ENCODE measurements at places on chromosomes 1 and 21. TPM values are rescaled to one million over a fixed set of nuclear protein-coding genes. Genes with fewer than 3 reads are reported as not detected.

- no peak for DNase-seq
Measured at GRCh38 chr1:84403347-84403746, 5.1 kb downstream of the DNASE2B start.

DNA sequence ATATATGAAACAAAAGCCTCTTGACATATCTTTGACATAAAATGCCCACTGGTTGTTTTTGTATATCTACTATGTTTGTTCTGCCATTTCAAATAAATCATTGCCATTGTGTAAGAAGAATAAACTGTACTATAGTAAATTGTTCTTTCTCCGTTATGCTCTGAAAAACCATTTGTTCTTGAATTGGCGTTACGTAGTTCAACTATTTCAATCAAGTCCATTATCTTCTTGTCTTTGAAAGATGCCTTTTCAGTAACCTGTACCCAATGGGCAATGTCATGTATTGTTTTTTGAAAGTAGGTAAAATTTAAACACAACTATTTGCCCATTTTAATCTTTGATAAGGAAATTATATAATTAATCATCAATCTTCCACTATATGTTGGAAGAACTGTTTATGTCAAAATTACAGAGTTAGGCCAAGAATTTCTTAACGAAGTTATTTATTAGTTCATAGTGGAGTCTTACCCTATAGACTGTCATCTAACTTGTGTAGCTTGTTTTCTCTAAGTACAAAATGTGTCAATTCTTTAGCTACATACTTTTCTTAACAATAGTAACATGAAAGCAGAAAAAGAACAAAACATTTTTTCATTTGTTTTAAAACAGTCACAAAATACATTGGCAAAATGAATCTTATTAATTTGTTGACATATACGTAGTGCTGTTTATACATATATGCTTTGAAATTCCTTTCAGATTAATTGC lies 294.8 kb downstream of the PTPRC start:
- DNase-seq = no peak

- DNase-seq = no peak
Measured at GRCh38 chr1:206823727-206824126, 41.7 kb upstream of the IL20 start.

DNA sequence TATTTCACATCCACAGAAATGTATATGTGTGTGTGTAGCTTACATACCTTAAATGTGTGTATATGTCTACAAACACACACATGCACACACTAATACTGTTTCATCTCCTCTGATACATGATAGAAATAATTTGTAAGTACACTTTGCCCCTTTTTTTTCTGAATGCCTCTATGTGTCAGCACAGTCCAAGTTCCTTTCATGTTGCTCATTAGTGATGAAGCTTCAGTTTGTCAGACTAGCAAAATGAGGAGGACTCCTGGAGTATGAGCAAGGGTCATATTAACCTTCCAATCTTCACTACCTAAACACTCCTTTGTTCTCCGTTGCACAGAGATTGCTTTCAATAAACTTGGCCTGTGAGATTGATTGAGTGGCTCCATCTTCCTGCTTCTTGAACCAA lies 935.4 kb downstream of the MRPL39 start:
- no peak for DNase-seq

- DNase-seq = no peak
Measured at GRCh38 chr1:225908013-225908640, 15.9 kb downstream of the PYCR2 start.

GRCh38 chr1:32507021-32507420 lies 32.2 kb upstream of the ZBTB8A start:
- DNase-seq = no peak

DNA sequence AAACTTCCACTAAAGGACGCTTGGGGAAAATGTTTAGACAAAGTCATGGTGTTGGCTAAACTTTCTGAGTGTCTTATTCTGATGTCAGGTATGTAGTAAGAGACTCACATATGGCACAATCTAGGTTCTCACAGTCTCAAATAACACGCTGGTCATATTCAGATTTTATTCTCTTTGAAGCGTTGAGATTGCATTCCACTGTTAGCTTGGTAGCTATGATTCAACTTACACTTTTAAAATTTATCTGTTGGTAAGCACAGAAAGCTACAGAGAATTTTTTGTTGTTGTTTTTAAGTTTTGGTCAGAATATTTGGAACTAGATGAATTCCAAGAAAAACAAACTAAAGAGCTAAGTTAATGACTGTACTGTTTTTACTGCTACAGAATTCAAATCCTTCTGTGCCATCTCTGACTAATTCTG lies 126.7 kb downstream of the PRRX1 start:
- no peak for DNase-seq

- DNase-seq = no peak
Measured at GRCh38 chr1:60847855-60848582, 234.3 kb upstream of the NFIA start.

GRCh38 chr1:239977416-239977815 lies 114.3 kb upstream of the FMN2 start:
- DNase-seq = no peak

DNA sequence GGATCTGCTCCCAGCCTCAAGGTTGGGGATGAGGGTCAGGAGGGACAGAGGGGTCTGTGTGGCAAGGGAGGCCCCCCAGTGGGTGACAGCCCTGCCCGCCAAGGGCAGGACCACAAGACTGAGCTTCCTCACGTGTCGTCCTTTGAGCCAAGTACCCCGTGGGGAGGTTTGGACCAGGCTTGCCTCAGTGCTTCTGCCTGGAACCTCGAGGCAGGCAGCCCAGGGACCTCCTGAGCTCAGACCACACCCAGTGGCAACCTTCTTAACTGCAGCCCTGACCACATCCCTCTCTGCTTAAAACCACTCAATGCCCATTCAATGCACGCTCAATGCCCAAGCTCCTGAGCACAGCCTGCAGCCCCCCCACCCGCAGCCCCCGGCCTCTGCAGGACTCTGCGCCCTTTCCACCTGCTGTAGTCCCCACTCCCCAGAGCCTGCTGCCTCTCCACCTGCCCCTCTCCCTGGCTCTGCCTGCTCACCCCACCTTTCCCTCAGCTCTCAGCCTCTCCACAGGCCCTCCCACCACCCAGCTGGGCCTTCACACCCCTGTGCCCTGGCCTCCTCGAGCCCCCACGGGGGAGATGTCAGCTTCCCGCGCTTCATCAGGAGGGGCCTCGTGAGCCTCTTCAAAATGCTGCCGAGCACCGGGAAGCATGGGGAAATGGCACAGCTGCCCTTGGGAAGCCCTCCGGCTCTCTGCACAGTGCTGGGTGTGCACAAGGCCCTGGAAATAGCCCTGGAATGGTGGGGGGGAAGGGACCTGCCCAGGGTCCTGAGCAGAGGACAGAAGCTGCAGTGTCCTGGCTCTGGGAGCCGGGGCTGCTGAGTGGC lies 129.3 kb upstream of the VAMP3 start:
- no peak for DNase-seq

DNA sequence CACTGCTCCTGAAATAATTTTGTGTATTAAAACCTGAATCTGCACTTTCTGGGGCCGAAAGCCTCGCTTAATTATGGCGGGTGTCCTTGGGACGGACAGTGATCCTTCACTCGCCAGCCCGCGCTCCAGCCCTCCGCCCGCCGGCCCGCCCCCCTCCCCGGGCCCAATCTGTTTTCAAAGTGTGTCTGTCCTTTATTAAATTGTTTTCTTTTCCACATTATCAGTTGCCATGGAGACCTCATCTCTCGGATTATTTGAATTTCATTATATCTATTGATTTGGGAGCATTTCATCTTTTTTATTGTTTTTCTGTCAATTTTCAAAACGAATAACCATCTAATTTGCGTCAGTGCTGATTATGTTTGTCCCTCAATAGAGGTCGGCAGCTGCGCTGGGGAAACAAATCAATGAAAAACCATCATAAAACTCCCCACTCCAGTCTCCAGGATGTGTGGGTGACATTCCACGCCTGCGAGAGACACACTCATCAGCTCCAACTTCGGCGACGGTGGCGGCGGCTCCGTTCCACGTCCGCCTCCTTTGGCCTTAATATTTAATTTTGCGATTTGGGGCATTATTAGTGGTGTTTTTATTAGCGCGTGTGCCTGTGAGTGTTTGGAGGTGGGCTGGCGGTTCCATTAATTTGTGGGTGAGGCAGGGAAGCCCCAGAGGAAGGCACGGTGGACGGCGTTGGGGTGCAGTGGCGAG lies 123.9 kb downstream of the CASZ1 start:
- no peak for DNase-seq

DNA sequence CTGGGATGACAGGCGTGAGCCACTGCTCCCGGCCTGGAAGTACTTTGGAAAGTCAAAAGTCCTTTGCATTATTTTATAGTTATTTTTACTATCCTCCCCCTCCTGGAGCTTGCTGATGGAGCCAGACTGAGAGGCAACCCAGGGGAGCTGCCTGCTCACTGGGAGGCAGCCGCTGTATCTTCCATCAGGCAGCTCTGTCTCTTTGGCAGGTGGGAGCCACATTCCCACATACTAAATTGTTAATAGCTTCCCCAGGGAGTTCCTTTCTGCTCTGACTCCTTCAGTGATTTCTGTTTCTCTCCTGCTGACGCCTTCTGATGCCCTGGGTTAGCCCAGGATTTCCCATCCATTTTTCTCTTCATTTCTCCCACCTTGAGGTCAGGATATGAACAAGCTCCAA lies 4.9 kb upstream of the OPRD1 start:
- DNase-seq = no peak

GRCh38 chr21:29181799-29182470 lies 51.5 kb downstream of the MAP3K7CL start:
- DNase-seq = peak; percentile 93

PAFAH2 gene
- total RNA-seq = 7.9 TPM

B3GALT2 gene
- total RNA-seq = 1.8 TPM

OPRD1 gene
- 0.03 TPM for total RNA-seq

Data from SJSA1 (cell line).